Neural crest cell (in vitro differentiated cells): ENCODE measurements at places on chromosomes 1 and 21.

GRCh38 chr21:16644685-16645084, 868.2 kb upstream of the CXADR start:
- H3K36me3 ChIP-seq: no peaks in the 10 kb centered on the region
- no peak overlapping the region for H3K4me3 ChIP-seq
- no peaks in the 10 kb centered on the region for H3K4me1 ChIP-seq
- H3K27me3 ChIP-seq: no peaks in the 10 kb centered on the region

- H3K27ac ChIP-seq: no peak overlapping the region
- no peak overlapping the region for H3K4me3 ChIP-seq
- H3K36me3 ChIP-seq: no peaks in the 10 kb centered on the region
- H3K4me1 ChIP-seq: peaks cover 30% of the 10 kb centered on the region
Measured at GRCh38 chr1:179818743-179819173, 58.8 kb downstream of the TOR1AIP2 start.

- DNase-seq: no peak
- H3K27ac ChIP-seq: peak overlapping the region; percentile 47
- H3K36me3 ChIP-seq: peaks cover 8% of the 10 kb centered on the region
- peaks cover 18% of the 10 kb centered on the region for H3K4me1 ChIP-seq
- H3K4me3 ChIP-seq: no peak overlapping the region
Measured at GRCh38 chr1:47443530-47444296, 5.9 kb downstream of the FOXD2 start.

DNA sequence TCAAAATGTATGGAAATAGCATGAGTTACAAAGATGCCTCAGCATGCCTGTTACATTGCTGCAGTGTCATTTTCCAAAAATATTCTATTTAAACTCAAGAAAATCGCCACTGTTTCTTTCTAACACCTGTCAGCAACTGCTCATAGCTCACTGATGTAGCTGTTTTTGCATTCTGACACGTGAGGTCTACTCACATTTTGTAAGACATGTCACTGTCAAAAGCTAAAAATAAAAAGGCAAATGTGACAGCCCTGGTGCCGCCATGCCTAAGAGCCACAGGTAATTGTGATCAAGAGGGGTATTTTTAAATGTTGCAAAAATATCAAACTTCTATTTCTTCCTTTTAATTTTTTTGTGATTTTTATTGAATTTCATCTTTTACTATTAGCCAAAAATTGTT, 556.2 kb upstream of the TMPRSS15 start:
- no peaks in the 10 kb centered on the region for H3K36me3 ChIP-seq
- no peaks in the 10 kb centered on the region for H3K27me3 ChIP-seq
- no peak overlapping the region for H3K27ac ChIP-seq
- no peaks in the 10 kb centered on the region for H3K4me1 ChIP-seq

- DNase-seq: no peak
- H3K36me3 ChIP-seq: peaks cover 23% of the 10 kb centered on the region
- H3K4me1 ChIP-seq: no peaks in the 10 kb centered on the region
- H3K27me3 ChIP-seq: no peaks in the 10 kb centered on the region
- no peak overlapping the region for H3K4me3 ChIP-seq
- H3K27ac ChIP-seq: no peak overlapping the region
Measured at GRCh38 chr1:166933633-166934032, 41.7 kb downstream of the ILDR2 start.

DNA sequence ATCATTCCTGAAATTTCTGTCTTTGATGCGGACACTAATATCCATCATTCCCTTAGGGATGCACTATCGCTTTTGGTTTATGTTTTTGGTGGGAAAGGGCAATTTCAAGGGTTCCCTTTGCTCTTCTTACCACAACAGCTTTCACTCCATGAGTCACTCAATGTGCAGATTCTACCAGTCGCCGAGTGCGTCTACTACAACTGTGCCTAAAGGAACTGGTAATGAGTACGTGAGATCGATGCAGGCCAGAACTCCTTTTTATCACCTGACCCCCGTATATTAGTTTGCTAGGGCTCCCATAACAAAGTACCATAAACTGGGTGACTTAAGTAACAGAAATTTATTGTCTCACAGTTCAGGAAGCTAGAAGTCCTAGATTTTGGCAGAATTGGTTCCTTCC, 27.5 kb upstream of the TMEM54 start:
- H3K27me3 ChIP-seq: peaks cover 31% of the 10 kb centered on the region
- no peaks in the 10 kb centered on the region for H3K36me3 ChIP-seq
- no peak overlapping the region for H3K27ac ChIP-seq
- no peak overlapping the region for H3K4me3 ChIP-seq
- H3K4me1 ChIP-seq: peaks cover 27% of the 10 kb centered on the region

- H3K36me3 ChIP-seq: no peaks in the 10 kb centered on the region
- peak; percentile 36 for DNase-seq
- H3K4me3 ChIP-seq: peak within 1 kb of the TSS; percentile 38
- H3K27me3 ChIP-seq: peaks cover 75% of the 10 kb centered on the region
- H3K27ac ChIP-seq: peak within 1 kb of the TSS; percentile 72
Measured at GRCh38 chr1:20290624-20291597, at the start of gene VWA5B1. VWA5B1 (plus strand) TSS chr1:20290875; CDS start chr1:20310602, 19,727 bp downstream.

- H3K4me3 ChIP-seq: no peak overlapping the region
- no peaks in the 10 kb centered on the region for H3K4me1 ChIP-seq
- H3K27me3 ChIP-seq: peaks cover 4% of the 10 kb centered on the region
- H3K36me3 ChIP-seq: no peaks in the 10 kb centered on the region
Measured at GRCh38 chr1:3017440-3018050, 3.7 kb upstream of the ACTRT2 start.

DNA sequence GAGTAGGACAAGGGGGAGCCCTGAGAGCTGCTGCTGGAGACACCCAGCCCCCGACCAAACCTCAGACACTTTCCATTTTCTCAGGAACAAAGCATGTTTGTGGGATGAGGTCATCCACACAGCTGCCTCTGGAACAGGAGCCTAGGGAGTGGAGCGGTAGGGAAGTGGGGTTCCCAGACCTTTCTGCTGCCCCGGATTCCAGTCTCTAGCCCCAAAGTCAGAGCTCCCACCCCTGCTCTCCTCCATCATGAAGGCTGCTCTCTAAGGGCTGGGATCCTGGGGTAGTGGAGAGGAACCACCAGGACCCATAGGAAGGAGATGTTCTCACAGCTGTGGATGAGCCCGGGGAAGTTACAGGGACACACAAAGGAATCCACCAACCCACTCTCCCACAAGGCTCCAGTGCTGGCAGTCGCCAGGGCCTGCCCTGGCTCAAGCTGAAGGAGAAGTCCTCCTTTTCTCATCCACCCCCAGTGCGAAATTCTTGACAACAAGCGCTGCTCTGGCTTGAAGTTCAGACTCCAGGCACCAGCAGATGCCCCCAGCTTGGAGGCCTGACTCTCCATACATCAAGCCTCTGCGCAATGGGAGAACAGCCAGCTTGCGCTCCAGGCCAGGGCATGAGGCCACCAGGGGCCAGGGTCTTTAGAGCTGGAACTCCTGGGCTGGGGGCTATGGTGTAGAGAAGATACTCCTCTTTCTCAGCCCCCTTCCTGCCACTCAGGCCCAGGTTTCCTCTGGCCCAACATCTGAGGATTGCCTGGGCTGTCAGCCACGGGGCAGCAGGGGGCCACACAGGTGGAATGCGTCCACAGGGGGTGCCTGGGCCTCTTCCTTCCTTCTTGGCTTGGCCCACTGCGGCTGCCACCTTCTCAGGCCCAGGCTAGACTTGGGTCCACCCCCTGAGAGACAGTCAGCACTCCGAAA, 4.5 kb downstream of the FHL3 start:
- H3K27ac ChIP-seq: peak overlapping the region; percentile 100
- peaks cover 5% of the 10 kb centered on the region for H3K27me3 ChIP-seq
- H3K36me3 ChIP-seq: peaks cover 3% of the 10 kb centered on the region
- peaks cover 48% of the 10 kb centered on the region for H3K4me1 ChIP-seq

DNA sequence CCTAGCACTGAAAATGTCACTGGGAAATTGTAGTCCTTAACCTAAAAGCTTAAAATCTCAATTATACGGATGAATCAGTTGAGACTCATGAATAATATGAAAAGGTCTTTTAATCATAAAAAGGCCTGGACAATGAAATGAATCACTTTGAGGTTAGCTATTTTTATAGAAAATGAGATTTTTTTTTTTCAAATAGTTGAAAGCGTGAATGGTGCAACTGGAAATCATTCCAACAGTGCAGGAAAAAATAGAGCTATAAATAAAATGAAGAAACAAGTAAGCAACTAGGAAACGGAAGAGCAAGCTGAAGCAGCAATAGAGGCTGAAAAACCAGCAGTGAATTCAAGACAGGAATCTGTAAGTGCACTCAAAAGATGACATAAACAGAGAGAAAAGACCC, 142.9 kb downstream of the BACH1 start:
- no peaks in the 10 kb centered on the region for H3K36me3 ChIP-seq
- peaks cover 7% of the 10 kb centered on the region for H3K4me1 ChIP-seq
- H3K27ac ChIP-seq: no peak overlapping the region
- no peak for DNase-seq
- no peaks in the 10 kb centered on the region for H3K27me3 ChIP-seq

- no peak overlapping the region for H3K4me3 ChIP-seq
- no peak for DNase-seq
- peaks cover 65% of the 10 kb centered on the region for H3K4me1 ChIP-seq
Measured at GRCh38 chr1:66276218-66276617, 257.7 kb upstream of the SGIP1 start.

- no peaks in the 10 kb centered on the region for H3K36me3 ChIP-seq
- no peaks in the 10 kb centered on the region for H3K27me3 ChIP-seq
- H3K27ac ChIP-seq: peak overlapping the region; percentile 12
Measured at GRCh38 chr1:25657883-25658760, 41.5 kb downstream of the MAN1C1 start.

- H3K27ac ChIP-seq: no peak overlapping the region
- H3K4me3 ChIP-seq: peak overlapping the region; percentile 35
- peaks cover 38% of the 10 kb centered on the region for H3K4me1 ChIP-seq
- no peaks in the 10 kb centered on the region for H3K27me3 ChIP-seq
- DNase-seq: no peak
- H3K36me3 ChIP-seq: no peaks in the 10 kb centered on the region
Measured at GRCh38 chr1:8821084-8821483, 3.6 kb upstream of the RERE start.

GRCh38 chr1:983798-984475, 2.0 kb upstream of the PERM1 start:
- no peak overlapping the region for H3K4me3 ChIP-seq
- H3K4me1 ChIP-seq: no peaks in the 10 kb centered on the region
- peaks cover 3% of the 10 kb centered on the region for H3K36me3 ChIP-seq
- DNase-seq: peak; percentile 70
